EH (cell line): ENCODE measurements at places on chromosomes 4 and X.
A peak's percentile ranks its signal among the peaks of the same experiment; 100 is the strongest.

- DNase-seq, result peak; percentile 46
Measured at GRCh38 chrX:34631479-34632220, 25.4 kb downstream of the TMEM47 start.

- DNase-seq, result no peak
Measured at GRCh38 chr4:12399781-12400180, 971.1 kb upstream of the HS3ST1 start.

DNA sequence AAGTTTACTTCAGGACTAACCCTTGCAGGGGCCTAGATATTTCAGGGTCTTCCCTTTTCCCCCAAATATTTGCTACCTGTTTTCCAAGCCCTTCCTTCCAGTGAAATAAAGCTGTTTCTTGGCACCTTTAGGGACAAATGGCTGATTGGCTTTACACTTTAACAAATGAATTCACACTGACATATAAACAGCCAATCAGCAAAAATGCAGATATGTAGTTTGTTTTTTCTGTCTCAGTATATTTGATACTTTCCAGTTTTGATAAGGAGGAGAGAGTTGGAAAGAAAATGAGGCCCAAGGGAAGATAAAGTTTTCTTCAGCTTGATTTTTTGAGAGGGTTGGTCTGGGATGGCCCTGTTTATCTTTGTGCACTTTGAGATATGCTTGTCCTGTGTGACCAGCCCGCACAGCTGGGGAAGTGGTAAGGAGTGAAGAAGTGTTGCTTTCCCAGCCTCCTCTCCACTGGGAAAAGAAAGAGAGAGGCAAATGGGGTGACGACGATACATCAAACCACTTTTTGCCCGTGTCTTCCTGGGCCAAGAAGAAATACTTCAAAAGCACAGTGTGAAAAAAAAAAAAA, 67.5 kb downstream of the MGST2 start:
- no peak for DNase-seq

- DNase-seq, result no peak
Measured at GRCh38 chr4:189660722-189661360, 279.8 kb upstream of the FRG1 start.

- no peak for DNase-seq
Measured at GRCh38 chr4:52142816-52143215, 91.7 kb downstream of the SPATA18 start.

GRCh38 chr4:74942251-74942917, 9.5 kb downstream of the PARM1 start:
- DNase-seq, result peak; percentile 4
